ENCODE measurements at places on chromosomes 6 and 20.

GRCh38 chr6:1840491-1841121, 230.9 kb downstream of the FOXC1 start:
- DNase-seq: no peak

GRCh38 chr6:135115834-135116233, 61.2 kb upstream of the HBS1L start:
- DNase-seq: no peak

- no peak for DNase-seq
Observed at GRCh38 chr6:72322771-72323170, 299.1 kb upstream of the KCNQ5 start.

DNA sequence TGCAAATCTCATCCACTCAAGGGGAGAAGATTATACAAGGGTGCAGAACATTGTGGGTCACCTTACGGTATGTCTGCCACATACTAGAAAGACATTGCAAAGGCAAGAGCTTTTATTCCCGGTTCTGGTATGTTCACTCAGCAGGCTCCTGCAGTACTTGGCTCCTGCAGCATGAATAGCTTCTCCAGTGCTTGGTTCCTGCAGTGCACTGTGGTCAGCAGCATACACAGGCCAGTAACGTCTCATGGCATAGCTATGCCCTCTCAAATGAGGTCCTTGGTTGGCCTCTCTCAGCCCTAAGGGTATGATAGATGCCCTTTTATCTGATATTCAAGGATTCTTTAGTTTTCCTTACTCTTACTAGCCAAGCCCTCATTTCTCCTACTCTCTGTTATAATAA, 12.6 kb downstream of the TCP11 start:
- DNase-seq: no peak

DNA sequence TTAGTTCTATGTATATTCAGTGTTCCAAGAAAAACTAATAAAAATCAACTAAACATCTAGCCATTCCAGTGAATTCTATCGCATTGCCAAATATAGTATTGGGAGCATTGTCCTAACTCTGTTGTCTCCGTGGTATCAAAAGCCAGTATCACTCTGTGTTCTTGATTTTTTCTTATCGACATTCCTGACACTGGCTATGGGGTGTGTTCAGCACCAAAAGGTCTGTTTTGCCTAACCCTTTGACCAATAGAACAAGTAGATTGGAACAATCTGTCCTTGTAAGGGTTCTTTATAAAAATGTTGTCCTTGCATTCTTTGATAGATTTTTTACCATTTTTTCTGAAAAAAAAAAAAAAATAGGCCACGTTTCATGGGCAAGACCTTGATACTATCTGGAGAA, 161.5 kb downstream of the TSHZ2 start:
- no peak for DNase-seq

DNA sequence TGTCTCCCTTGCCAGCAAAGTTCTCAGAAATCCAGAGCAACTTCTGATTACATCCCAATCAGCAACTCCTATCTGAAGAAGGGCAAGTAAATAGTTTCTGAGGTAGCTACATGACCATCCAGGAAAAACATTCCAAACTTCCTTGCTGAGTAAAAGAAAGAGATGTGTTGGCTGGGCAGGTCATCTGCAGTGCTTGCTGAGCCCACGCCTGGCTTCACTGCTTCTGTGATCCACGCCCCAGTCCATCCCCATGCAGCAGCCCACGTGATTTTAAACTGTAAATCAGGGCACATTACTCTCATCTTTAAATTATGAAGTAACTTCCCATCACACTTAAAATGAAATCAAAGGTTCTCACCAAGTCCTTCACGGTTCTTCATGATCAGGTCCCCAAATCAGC, 603.6 kb downstream of the QKI start:
- DNase-seq: no peak

GRCh38 chr6:126784161-126784790, 334.2 kb upstream of the RSPO3 start:
- no peak for DNase-seq

DNA sequence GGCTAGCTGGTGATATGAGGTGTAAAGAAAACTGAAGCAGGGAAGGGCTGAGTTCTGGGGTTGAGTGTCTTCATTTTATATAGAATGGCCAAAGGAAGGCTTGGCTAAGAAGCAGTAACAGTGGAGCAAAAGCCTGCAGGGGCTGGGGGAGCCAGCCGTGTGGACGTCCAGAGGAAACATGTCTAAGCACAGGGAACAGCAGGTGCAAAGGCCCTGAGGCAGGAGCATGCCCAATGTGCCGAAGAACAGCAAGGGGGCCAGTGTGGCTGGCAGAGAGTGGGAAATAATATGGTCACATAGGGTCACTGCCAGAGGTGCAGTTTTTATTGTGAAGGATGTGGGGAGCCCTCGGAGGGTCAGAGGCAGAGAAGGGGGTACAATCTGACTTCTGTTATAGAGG, 60.5 kb upstream of the KCNG1 start:
- no peak for DNase-seq

GRCh38 chr20:23313271-23313670, 37.3 kb upstream of the NXT1 start:
- DNase-seq: no peak

- DNase-seq: no peak
Observed at GRCh38 chr20:46720776-46721425, 11.5 kb downstream of the SLC2A10 start.

DNA sequence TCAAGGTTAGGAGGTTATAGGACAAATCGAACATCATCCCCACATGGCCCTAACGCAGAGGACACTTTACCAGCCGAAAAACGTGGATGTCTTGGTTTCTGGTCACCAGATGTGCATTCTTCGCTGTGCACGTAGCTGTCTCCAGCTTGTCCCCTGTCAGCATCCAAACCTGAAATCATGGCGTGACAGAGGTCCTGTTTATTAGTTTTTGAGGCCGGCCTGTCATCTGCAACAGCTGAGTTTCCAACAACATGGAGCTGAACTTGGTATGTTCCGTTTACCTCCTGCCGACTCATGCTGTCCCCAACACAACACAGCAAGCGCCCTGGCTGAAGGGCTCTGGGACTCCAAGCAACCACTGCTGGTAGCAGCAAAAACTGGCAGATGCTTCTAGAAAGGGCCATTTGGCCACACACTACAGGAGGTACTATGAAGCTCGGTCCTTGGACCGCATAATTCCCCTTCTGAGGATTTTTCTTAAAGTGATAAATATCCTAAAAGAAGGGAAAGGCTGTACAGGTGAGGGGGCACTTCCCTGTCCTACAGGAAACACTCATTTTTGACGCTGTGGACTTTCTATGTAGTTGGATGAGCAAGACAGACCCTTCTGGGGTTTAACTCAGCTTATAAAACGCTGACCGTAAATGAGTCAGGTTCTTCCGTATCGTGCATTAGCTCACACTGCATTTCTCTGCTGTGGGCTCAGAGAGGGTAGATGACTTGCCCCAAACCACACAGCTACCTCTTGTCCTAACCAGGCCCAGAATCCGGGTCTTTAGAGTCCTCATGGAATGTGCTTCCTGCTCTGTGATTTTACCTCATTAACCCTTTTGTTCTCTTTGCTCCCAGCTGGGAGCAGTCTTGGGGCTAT, 79.7 kb upstream of the NFATC2 start:
- DNase-seq: no peak

DNA sequence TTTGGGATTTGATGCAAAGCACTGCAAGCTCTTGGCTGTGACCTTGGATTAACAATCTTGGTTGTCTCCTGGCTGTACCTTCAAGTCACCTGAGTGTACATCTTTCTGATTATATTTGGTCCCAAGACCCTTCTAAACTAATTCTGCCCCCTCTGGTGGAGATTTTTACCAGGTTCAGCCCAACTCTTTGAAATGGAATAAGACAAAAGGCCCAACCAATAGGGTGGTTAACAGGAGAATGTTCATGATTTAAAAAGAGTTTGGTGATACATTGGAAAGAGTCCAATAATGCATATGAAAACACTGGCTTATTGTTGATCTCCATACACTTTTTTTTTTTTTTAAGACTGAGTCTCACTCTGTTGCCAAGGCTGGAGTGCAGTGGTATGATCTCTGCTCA, 77.5 kb upstream of the CD83 start:
- no peak for DNase-seq

DNA sequence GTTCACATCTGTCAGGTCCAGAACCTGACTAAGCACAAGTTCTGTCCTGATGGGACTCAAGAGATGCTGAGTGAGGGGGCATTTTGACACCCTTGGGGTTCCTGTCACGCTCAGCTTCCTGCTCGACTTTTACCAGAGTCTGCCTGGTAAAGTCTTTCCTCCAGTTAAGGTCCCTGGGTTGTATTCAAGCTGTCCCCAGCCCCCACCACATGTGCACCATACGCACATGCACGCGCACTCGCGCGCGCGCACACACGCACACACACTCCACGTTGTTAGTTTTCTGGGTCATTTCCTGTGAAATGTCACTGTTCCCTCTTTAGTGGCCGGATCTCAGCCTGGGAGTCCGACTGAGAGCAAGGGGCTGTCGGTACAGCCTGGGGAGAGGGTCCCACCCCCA, 166.1 kb downstream of the GMPR start:
- DNase-seq: no peak

DNA sequence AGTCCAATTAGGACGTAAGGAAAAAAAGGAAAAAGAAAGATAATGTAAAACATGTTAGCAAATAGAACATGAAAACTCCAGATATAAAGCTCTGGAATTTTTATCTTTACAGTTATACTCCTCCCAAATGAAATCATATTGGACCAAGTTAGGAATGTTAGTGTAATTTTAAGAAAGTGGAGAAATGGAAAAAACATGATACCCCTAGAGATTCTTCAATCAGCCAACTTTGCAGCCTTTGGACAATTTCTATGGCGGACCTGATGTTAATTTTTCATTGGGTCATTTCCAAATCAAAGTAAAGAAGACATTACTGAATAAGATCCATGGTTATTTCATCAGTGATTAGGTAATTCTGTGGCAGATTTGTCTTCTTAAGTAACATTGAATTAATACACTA, 748.7 kb downstream of the RFPL4B start:
- no peak for DNase-seq

DNA sequence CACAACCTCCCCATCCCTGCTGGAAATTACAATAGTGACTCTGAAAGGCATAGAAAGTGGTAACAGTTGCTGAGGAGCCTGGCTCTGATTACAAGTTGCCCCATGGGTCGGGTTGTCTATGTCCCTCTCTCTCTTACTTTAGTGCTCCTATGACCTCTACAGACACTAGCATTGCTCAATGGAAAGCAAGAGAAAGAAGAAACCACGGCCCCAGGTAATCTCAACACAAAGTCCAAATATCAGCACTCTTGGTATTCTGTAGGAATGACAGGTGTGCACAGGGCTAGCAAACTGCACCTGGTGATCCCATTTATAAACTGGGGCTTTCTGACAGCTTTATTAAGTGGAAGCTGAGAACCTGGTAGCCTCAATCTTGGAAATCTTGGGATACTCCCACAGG, 80.4 kb upstream of the EMILIN3 start:
- DNase-seq: no peak

DNA sequence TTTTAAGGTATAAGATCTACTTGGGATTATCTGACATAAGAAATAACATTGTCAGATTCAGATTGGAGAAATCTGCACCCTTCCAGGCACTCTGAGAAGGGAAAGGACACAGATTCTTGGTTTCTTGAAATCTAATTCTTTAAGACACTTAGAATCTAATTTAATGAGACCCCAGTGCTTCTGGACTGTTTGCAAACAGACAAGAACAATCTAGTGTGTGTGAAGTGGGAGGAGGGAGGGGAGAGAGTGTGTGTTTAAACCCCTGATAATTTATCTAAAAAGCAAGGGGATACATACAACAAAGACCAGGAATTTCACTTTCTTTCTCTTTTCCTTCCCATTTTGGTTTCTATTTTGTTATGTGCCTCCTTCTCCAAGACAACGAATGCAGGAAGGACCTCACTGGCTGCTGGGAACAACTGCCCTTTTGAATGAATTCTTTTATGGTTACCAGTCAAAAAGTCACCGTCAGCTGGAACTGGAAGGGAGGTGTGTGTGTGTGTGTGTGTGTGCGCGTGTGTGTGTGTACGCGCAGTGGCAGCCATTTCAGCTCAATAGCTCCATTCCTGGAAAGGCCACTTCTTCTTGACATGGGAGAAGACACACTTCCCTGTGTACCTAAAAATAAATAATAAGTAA, 129.4 kb downstream of the BCAS1 start:
- no peak for DNase-seq

- peak; percentile 34 for DNase-seq
Observed at GRCh38 chr6:26607434-26608230, 10.9 kb downstream of the ABT1 start.

- DNase-seq: no peak
Observed at GRCh38 chr6:128068119-128068479, 167.2 kb upstream of the THEMIS start.

- DNase-seq: no peak
Observed at GRCh38 chr6:28758046-28758817, 165.6 kb downstream of the TRIM27 start.

DNA sequence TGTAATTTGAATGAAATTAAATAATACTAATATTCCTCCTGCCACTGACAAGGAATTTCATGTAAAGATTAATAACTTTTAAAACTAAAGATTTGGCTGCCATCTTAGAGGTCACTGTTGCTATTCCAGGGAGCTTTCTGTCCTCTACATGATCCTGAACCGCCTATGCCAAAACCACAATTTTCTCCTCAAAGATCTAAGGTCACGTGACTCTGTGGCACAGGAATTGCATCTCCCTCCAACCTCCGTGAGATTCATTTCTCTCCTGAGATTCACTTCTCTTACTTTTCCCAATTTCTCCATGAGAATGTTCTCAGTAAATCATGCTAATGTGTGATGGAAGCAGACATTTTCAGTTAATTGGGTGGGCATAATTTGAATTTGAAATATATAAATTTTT, 379.6 kb upstream of the TSHZ2 start:
- DNase-seq: no peak

- no peak for DNase-seq
Observed at GRCh38 chr20:16314748-16315159, 258.5 kb downstream of the KIF16B start.

- DNase-seq: no peak
Observed at GRCh38 chr6:125196613-125197012, 43.0 kb downstream of the TPD52L1 start.

- no peak for DNase-seq
Observed at GRCh38 chr6:118704915-118705314, 53.5 kb upstream of the CEP85L start.

DNA sequence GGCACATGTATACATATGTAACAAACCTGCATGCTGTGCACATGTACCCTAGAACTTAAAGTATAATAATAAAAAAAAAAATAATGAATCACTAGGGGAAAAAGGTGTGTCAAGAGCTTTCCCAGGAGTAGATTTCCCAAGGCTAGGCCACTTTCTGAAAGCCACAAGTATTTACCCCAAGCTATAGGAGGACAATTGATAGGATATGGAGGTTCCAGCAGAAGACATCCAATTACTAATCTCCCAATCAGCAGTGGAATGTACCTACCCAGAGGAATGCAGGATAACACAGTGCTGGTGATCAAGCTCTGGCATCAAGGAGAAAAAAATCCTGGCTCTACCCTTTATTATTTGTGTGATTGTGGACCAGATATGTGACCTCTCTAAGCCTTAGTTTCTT, 562.7 kb downstream of the RFPL4B start:
- no peak for DNase-seq

GRCh38 chr6:136751522-136751956, 40.7 kb downstream of the MAP3K5 start:
- DNase-seq: no peak
